ENCODE measurements at places on chromosomes 4 and X.
A peak's percentile ranks its signal among the peaks of the same experiment; 100 is the strongest.

DNA sequence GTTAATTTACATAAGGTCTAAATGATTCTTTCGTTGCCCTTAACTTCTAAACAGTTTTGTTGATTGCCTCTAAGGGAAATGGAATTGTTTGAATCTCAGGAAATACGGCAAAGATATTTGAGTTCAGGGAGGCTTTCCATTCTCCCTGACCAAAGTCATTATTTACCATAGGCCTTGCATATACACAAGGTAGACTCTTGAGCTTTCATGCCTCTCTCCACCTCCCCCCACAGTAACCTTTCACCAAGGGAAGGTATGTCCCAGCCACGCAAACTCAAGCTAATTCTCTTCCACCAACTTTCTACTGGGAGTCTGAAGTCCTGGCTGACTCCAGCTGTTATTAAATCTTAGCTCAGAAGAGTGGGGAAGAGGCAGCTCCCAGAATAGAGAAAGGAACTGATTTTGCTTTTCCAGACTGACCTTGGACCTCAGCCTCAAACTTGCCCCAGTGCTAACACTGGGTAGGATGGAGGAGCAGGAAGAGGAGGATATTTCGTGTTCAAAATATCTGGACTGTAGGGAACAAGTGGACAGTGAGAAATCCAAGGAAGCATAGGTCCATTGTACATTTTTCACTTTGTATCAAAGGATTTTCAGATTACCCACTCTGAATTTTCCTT is 1.4 kb downstream of the IGSF1 start:
- peak; percentile 25 for DNase-seq

DNA sequence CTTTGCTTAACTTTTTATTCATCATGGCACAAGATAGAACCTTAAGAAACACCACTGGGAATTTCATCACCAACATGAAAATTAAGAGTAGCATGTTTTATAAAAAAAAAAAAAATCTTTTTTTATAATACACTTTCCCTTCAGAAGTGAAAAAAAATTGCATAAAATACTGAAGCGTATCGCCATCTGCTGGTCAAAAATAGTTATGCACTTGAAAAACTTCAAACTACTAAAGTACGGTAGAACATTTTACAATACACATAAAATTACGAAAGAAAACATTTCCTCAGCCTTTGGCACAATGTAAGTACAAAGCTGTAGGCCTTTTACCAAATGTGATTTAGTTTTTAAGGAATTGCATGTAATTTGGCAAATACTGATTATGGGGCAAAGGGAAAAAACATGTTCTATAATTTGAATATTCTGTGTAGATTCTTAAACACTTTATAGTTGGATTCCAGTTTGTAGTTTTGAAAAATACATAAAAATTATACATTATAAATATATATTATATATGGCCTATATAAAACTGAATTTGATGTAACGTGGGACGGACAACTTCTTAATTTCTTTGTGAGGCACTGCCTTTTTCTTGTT is 26.5 kb downstream of the HCCS start:
- DNase-seq: peak; percentile 6

GRCh38 chrX:150094375-150094774 is 156.1 kb upstream of the EOLA2 start:
- DNase-seq: no peak

GRCh38 chr4:58688568-58688967 is 1578.4 kb upstream of the IGFBP7 start:
- no peak for DNase-seq

DNA sequence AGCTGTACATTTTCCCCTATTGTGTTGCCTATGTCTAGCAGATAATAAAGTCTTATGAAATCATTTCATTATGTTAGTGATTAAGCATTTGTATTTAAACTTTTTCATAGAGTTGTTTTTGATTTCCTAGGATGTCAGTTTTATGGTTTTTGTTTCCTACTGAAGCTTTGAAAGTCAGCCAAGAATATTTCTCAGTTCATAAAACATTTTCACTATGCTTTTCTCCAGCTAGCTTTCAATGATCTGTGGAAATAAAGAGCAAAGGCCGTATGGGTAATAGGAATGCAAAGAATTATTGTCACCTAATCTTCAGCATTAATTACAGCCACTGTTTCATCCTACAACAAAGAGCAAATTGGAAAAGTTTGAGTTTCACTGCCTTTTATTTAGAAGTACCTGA is 145.7 kb upstream of the NUDT6 start:
- DNase-seq: no peak

DNA sequence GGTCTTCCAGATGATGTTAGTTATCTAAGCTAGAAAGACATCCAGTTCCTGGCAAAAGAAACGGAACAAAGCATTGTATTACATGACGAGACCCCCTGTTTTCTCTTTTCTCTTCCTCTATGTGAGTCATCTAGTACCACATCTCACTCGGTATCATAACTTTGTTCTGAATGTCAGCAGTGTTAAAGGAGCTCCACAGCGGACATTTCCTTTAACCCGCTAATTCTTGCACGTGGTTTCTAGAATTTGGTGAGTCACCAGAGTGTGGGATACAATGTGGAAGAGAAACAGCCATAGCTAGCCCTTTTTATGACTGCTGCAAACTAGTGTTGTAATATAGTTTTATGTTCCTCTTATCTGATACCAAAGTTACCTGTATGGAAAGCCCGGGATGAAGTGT is 243.7 kb downstream of the TENM3 start:
- no peak for DNase-seq

- DNase-seq: no peak
These were observed 112.8 kb upstream of the PSAPL1 start for GRCh38 chr4:7547368-7548040.

GRCh38 chr4:152965611-152966010 is 29.5 kb downstream of the FHDC1 start:
- DNase-seq: no peak

DNA sequence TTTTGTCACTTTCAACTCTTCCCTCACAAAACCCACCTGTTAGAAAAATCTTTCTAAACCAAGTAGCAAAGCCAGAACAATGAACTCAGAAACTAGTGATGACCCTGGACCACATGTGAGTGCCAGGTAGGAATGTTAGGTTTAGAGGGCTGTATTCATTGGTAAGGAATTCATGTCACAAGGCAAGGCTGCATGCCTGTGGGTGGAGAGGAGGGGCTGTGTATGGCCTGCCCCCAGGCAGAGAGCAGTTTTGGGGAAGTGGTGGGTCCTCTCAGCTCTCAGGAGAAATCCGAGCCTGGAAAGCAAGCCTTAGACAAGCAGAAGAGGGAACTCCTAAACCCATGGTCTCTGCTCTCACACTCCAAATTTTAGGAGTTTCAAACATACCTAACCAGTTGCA is 2.4 kb downstream of the RNF175 start:
- no peak for DNase-seq

GRCh38 chr4:153704522-153704921 is 20.4 kb downstream of the TLR2 start:
- DNase-seq: no peak

- no peak for DNase-seq
These were observed 10.0 kb downstream of the FAM184B start for GRCh38 chr4:17771284-17771908.

GRCh38 chrX:12868747-12869146 is 1.9 kb downstream of the TLR7 start:
- DNase-seq: no peak

DNA sequence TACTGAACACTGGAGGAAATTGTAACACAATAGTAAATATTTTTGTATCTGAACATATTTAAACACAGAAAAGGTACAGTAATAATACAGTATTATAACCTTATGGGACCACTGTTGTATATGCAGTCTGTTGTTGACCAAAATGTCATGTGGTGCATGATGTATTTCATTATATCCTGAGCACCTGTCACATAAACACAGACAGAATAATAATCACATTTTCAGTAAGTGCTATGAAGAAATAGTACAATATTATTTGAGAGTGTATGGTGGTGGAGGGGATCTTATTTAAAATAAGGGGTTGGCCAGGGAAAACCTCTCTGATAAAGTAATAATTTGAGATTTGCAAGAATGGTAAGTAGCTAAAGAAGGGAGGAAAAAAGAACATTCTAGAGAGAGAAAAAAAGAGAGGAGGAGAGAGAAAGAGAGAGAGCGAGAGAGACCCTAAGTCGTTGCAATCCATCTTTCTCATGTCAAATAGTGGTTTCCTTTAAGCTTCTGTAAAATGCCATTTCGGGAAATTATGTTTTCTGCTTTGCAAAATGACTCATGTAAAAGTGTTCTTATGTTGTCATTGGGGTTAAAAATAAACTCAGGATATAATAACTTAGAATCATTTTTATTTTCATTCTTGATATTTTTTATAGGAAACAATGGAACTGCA is 19.3 kb upstream of the CLNK start:
- no peak for DNase-seq

- peak; percentile 92 for DNase-seq
These were observed 5.0 kb downstream of the TACC3 start for GRCh38 chr4:1726146-1726934.

DNA sequence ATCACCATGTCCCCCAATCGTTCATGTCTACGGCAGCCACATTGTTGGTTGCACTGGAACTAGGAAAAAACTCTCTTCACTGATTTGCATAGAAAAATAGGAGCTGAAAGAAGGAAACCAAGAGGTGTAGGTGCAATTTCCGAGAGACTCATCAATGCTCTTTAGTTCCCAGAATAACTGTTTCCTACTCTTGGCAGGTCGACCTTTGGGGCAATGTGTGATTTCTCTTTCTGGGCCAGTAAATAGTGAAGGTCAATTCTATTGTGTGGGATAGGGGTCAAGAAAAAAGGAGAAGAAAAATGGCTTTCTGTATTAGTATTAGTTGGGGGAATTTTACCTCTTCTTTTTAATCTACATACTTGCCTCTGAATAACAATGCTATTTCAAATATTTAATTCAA is 55.9 kb upstream of the PDE5A start:
- no peak for DNase-seq

DNA sequence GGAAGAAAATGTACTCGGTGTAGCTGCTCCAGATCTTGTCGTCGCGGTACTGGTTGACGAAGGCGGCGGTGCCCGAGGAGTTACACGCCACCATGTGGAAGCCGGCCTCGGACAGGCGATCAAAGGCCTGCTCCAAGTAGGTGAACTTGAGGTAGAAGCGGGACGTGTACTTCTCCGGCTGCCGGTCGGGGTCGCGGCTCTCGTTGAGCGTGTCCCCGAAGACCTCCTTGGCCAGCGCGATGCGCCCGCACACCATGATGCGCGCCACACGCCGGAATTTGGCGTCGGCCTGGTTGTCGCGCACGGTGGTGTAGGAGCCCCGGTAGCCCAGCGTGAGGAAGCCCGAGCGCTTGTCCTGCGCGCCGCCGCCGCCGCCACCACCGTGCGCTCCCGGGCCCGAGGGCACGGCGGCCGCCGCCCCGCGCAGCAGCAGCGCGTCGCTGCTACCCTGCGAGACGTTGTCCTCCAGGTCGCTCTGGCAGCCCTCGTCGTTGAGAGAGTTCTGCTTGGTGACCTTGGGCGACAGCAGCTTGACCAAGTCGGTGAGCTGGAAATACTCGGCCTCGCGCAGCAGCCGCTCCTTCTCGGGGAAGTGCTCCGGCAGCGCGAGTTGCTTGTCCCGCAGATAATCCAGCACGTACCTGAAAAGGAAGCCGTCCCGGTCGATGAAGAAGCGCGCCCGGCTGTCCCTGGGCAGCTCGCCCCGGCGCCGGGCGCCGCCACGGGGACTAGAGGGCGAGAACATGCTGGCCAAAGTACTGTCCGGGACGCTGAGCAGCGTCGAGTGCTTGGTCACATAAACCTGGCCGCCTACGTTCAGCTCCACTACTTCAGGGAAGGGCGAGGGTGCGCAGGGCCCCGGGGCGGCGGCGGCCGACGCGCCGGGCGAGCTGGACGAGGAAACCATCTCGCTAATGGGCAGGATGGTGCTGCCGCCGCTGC is 775 bp downstream of the KCTD8 start:
- no peak for DNase-seq

GRCh38 chrX:12080265-12080664 is 58.0 kb upstream of the FRMPD4 start:
- peak; percentile 0 for DNase-seq

DNA sequence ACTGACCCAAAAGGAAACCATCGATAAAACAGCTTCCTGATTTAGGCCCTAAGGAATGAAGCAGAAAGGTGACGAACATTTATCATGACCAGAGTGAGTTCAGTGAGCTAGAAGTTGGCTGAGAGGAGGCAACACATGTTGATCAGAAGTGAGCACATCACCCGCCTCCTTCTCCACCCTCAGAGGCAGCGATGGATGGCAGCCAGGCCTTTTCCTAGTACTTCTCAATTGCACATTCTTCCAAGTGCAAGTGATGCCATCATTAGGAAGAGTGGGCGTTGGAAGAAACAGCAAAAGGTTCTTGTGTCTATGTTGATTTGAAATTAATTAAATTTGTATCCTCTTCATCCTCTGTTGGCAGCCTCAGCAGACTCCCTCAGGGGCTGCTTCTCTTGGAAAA is 51.7 kb downstream of the TMEM154 start:
- DNase-seq: no peak

GRCh38 chrX:153537080-153537479 is 19.6 kb downstream of the ATP2B3 start:
- DNase-seq: no peak
